ENCODE measurements at places on chromosomes 1 and 21.

- no peak for DNase-seq
Observed at GRCh38 chr1:168099337-168099801, 37.4 kb downstream of the GPR161 start.

- no peak for DNase-seq
Observed at GRCh38 chr1:107653765-107654164, 311.2 kb downstream of the VAV3 start.

- DNase-seq, result peak; percentile 69
Observed at GRCh38 chr1:227889047-227889862, 58.5 kb downstream of the WNT9A start.

- no peak for DNase-seq
Observed at GRCh38 chr1:241460098-241460873, 59.3 kb downstream of the FH start.

DNA sequence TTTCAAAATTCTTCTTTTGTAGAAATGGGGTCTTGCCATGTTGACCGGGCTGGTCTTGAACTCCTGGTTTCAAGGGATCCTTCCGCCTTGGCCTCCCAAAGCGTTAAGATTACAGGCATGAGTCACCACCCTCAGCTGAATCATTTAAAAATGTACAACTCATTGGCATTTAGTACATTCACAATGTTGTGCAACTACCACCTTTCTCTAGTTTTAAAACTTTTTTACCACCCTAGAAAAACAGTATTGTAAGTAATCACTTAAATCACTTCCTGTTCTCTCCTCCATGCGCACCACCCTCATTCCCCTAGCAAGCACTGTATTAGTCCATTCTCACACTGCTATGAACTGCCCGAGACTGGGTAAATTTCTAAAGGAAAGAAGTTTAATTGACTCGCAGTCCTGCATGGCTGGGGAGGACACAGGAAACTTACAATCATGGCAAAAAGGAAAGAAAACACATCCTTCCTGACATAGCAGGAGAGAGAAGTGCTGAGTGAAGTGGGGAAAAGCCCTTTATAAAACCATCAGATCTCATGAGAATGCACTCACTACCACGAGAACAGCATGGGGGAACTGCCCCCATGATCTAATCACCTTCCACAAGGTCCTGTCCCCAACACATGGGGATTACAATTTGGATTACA lies 14.4 kb upstream of the THEM5 start:
- no peak for DNase-seq

DNA sequence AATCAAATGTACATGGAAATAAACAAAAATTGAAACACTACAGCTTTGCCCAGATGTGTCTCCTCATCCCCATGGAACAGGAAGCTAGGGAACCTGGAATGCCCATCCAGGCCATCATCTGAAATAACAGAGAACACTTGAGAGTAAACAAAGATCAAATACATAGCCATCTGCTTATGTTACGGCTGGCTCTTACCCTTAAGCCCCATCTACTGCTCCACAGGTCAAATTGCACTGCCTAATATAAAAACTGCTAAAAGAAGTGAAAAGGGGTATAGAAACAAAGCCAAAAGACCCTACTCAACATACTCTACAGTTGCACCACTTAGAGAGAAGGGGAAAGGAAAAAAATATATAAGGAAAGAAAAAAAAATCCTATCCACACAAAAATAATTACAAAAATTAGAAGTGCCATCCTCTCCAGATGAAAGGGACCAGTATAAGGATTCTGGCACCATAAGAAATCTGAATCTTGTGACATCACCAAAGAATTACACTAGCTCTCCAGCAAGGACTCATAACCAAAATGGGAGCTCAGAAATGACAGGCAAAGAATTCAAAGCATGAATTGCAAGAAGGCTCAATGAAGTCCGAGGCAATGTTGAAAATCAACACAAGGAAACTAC lies 26.9 kb downstream of the OR6Y1 start:
- DNase-seq, result no peak

GRCh38 chr21:45518742-45519141 lies 23.5 kb downstream of the SLC19A1 start:
- DNase-seq, result no peak

DNA sequence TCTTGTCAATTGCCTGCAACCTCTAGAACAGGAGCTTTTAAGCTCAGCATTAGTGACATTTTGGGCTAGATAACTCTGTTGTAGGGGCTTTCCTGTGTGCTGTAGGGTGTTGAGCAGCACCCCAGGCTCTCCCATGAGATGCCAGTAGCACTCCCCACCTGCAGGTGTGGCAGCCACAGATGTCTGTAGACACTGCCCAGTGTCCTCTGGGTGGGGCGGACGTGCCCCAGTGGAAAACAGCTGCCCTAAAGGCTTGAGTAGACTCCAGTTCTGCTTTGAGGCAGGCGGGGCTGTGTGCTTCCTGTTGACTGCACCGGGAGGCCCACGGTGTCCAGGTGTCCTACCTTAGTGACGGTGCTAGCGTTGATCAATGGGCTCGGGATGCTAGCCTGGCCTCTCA lies 16.9 kb upstream of the PWP2 start:
- peak; percentile 89 for DNase-seq

- no peak for DNase-seq
Observed at GRCh38 chr1:186073697-186074096, 301.4 kb downstream of the TPR start.

GRCh38 chr1:43482215-43482614 lies 28.5 kb upstream of the HYI start:
- no peak for DNase-seq

- DNase-seq, result no peak
Observed at GRCh38 chr1:227428803-227429202, 110.5 kb upstream of the CDC42BPA start.

DNA sequence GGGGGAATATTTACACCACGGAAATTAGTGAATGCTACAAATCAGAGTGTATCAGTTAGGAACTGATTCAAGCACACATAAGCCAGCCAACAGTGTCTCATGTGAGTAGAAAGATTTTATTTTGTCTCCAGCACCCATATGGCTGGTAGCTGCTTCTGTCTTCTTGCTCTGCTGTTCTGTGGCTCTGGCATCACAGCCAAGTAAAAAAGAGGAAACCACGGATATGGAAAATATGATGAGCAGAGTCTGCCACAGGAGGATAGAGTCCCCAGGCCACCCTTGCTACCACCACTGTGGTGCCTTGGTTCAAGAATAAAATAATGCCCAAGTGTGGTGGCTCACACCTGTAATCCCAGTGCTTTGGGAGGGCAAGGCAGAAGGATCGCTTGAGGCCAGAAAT lies 53.6 kb upstream of the SPOCD1 start:
- no peak for DNase-seq

DNA sequence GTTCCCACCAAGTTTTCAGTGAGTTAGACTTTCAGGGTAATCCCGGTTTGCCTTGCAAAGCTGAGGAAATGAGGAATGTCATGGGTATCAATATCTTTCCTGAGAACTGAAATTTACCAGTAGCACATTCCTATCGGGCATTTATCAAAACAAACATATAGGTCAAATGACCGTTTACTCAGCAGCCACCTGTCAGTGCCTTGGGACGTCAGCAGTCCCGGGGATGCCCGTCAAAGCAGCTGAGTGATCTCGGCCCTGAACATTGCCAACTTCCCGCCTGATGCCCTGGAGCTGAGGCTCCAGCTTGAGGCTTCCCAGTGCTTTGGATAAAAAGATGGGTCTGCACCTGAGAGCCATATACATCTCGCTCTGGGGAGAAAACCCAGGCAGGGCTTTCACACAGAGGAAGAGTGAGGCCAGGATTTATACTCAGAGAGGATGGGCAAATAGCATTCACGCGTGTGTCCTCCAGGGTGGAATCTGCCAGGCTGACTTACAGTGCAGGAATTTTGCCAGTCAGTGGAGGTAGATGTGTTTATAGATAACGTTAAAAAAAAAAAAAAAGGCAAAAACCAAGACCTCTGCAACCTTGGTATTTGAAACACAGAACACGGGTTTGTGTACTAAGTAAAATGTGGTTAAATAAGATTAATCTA lies 435.7 kb upstream of the VAMP3 start:
- DNase-seq, result no peak

- no peak for DNase-seq
Observed at GRCh38 chr1:151710187-151710840, 6.3 kb downstream of the CELF3 start.

GRCh38 chr1:177069490-177069889 lies 95.0 kb downstream of the ASTN1 start:
- DNase-seq, result no peak

GRCh38 chr1:59687081-59687480 lies 127.7 kb upstream of the HOOK1 start:
- DNase-seq, result no peak

DNA sequence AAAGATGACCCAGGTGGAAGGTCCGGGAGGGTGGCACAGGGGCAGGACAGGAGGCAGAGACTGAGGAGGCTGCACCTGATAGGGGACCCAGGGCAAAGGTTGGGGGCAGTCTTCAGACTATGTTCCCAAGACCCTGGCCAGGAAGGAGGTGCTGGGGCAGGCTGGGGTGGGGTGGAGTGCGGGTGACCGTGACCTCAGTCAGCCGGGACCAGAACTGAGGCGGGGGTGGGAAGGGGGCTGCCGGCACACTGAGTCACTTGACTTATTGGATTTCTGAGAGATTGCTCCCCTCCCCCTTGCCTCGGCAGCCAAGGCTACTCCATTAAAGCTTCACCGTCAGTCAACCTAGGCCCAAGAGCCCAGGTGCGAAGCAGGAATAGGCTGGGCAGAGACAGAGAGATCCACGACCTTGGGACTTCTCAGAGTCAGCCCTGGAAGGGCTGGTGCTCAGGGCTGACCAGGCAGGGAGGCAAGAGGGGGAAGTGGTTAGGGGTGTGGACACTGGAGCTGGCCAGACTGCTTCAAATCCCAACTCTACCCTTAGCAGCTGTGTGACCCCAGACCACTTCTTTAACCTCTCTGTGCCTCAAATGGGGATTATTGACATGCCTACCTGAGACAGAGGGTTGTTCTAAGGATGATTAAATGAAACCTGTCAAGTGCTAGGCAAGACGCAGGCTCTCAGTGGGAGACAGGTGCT lies 47.9 kb upstream of the LAPTM5 start:
- DNase-seq, result no peak

DNA sequence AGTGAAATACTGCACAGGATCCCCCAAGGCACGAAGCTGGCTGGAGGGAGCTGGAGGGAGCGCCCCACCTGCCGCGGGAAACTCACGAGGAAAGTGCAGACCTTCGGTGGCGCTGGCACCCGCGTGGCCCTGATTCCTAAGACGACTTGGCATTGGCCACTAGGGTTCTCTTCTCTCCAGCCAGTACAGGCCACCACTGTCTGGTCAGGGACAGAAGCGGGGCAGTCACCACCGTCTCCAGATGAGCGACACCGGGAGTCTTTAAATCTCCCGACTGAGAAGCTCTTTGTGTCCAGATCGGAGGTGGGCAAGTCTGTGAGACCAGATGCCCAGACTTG lies 19.2 kb upstream of the CHIA start:
- DNase-seq, result no peak

DNA sequence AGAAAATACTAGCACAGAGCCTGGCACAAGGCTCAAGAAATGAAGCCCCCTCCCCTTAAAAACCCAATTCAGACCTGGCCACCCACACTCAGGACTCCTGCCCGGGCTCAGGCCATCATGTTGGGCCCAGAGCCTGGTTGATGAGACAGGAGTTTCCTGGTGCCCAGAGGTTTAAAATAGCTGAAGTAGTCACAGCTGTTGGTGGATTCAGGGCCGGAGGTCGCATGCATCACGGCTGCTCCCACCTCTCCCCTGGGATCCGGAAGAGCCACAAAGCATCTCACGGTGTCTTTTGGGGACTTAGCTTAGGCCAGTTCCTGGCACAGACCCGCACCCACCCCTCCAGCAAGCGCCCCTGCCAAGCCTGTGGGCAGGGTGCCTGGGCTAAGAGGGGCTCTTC lies 2.6 kb upstream of the PADI2 start:
- DNase-seq, result peak; percentile 65

GRCh38 chr1:111569913-111570312 lies 49.7 kb upstream of the RAP1A start:
- DNase-seq, result no peak

DNA sequence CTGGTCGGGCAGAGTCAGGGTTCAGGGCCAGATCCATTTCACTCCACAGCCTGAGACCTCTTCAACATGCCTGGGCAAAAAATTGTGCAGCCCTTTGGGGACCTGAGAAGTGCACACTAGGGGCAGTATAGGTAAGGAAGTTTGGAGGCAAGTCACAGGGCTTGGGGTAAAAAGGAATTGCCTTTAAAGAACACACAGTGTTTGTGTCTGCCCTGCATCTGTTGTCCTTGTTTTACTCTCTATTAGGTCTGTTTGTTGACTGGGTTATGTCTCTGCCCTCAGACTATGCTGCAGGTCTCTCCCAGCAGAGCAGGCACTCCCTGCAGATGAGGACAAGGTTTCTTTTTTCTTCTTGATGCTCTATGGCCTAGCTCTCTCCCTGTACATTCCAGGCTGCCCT lies 22.0 kb downstream of the LDLRAD2 start:
- no peak for DNase-seq

DNA sequence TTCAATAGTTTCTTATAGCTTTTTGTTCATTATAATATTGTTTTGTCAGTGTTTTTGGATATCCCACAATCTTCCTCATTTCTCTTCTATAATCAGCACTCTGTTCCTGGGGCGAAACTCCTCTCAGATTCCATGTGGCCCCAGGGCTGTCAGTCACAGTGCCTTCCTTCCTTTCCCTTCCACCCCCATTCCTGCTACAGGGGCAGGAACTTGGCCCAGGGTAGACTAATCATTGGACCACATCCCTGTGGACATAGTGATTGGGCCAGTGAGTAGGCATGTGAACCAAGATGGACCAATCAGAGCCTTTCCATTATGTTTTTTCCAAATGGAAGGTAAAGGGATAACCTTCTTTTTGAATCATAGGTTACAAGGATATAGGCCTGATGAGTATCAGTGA lies 78.3 kb downstream of the PGM1 start:
- DNase-seq, result no peak

- DNase-seq, result no peak
Observed at GRCh38 chr1:204174958-204175357, 8.8 kb upstream of the REN start.

- peak; percentile 85 for DNase-seq
Observed at GRCh38 chr1:109184687-109185086, 29.0 kb upstream of the SARS1 start.

GRCh38 chr1:75172556-75172955 lies 38.4 kb downstream of the LHX8 start:
- DNase-seq, result no peak

DNA sequence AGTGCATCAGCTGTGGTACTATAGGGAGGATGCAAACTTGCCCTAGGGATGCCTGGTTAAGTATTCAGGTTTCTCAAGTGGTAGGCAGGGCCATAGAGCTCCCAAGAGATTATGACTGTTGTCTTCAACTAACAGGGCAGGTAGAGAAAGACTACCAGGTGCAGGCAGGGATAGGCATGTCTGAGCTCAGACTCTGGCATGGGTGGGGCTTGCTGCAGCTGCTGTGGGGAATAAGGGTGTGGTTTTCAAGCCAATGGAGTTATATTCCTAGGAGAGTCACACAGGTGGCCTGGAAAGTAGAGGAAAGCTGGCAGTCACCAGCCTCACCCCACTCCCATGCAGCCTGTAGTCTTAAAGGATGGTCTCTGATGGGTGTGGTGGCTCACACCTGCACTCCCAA lies 673.4 kb upstream of the ADGRL4 start:
- DNase-seq, result no peak

GRCh38 chr1:98045767-98046641 lies 125.2 kb upstream of the DPYD start:
- peak; percentile 74 for DNase-seq
